Dermis blood vessel endothelial cell (primary cell): ENCODE measurements at places on chromosomes 5 and 9. TPM values are rescaled to one million over a fixed set of nuclear protein-coding genes. Genes with fewer than 3 reads are reported as not detected.

DNA sequence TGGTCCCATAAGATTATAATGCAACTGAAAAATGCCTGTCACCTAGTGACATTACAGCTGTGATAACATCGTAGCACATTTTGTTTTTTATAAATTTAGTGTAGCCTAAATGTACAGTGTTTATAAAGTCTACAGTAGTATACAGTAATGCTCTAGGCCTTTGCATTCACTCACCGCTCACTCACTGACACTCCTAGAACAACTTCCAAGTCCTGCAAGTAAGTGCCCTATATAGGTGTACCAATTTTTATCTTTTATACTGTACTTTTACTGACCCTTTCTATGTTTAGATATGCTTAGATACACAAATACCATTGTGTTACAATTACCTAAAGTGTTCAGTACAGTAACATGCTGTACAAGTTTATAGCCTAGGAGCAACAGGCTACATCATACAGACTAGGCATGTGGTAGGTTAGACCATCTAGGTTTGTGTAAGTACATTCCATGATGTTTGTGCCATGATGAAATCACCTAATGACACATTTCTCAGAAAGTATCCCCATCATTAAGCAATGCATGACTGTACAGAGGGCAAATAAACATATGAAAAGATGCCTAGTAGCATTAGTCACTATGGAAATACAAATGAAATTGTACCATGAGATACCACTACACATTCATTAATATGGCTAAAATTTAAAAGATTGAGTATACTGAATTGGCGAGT is 127.6 kb downstream of the TRPM6 start:
- DNase-seq = no peak

DNA sequence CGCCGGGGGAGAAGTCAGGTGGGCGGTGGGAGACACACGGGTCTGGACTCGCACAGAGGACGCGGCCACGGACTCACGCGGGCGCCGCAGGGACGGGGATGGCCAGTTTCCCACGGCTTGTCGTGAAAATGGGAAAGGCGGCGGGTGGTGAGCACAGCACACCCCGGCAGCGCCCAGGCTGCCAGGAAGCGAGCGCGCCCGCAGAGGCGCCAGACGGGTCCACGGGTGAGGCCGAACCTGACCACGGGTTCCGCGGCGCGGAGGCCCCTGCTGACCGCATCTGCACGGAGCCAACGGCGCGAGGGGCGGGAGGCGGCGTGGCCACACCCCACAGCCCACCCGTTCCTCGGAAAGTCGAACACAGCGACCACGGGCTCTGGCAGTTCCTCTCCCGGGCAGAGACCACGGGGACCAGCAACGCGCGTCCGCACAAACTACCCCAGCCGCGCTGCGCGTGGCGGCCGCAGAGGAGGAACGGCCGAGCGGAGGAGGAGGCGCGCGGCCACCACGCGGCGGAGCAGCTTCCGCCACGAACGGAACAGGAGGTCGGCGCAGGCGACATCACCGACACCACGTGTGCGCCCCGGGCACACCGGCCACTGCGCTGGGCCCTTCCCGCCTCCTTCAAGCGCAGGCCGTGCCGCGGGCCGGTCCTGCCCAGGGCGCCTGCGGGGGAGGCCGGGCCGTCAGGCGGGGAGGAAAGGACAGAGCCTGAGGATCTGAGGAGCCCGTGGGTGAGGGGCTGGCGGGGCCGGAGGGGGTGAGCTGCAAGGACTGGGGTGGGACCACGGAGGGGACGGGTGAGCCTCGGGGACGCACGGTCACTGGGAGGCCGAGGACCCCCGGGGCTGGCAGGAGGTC is 5.6 kb downstream of the EXD3 start:
- peak; percentile 50 for DNase-seq

- no peak for DNase-seq
Measured at GRCh38 chr9:88418715-88419540, 30.7 kb downstream of the SPIN1 start.

DNA sequence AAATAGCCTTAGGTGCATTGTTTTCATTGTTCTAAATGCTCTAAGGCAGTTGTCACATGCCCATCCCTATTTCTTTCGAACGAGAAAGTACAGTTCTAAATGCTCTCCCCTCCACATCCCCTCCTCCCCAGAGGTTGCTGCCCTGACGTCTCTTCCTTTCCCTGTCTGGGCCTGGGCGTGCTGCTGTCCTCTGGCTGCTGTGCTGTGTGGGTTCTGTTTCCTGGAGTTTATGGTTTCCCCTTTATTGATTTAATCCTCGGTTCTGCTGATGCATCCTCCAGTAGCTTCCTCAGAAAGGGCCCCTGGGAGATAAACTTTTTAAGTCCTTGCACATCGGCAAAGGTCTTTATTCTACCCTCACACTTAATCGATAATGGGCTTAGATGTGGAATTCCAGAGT is 48.8 kb downstream of the MVB12B start:
- peak; percentile 74 for DNase-seq

GRCh38 chr9:115183436-115183835 is 65.5 kb upstream of the TNC start:
- DNase-seq = no peak

ACER2 gene
- 10.7 and 15.7 TPM in 2 replicates for total RNA-seq

- DNase-seq = no peak
Measured at GRCh38 chr5:140633021-140633471, at the start of gene CD14. CD14 (minus strand) TSS chr5:140633175; CDS start chr5:140633071, 104 bp downstream.

GRCh38 chr5:149162401-149163084 is 21.2 kb downstream of the ABLIM3 start:
- peak; percentile 56 for DNase-seq

- DNase-seq = no peak
Measured at GRCh38 chr5:119336845-119337580, 18.8 kb upstream of the TNFAIP8 start.

DNA sequence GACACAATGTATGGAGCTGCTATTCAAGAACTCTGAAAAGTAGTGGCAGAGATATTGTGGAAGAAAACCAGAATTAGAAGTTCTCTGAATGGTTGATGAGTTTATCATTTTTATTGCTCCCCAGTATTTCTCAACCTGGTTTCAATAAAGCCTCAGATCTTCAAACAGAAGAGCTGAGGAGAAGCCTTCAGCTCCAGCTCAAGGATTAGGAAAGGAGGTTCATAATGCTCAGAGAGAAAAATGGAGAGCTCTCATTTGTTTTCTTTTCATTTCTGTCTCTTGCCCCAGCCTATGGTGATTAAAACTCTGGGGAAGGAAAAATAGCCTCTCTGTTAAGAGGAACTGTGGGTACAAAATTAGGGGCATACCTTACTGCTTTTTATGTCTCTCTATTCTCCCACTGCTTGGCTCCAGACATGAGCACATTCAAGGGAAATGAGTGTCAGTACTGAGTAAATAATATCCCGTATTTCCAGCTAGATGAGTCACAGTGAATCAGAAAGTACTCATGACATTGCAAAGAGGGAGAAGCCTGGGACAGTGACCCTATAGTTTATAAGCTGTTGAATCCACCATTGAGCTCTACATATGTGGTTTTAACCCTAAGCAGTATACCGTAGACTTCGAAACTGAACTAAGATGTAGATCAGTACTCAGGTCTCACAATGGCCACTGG is 138.1 kb downstream of the EMB start:
- DNase-seq = no peak

DNA sequence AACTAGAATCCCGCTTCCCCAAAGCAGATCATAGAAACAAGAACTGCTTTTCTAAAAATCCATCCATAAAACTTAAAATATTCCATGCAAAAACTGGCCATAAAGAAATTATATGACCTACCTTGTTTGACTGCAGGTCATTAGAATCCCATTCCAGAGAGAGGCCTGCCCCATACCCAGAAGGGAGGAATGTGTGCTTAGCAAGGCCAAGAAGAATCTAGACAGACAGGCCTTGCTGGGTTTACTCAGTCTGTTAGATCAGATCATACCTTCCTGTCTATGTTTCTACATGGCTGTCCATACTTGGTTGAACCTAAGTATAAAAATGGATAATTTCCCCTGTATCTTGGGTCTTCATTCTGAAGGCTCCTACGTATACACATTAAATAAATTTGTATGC is 358.8 kb upstream of the TRPC7 start:
- no peak for DNase-seq

GRCh38 chr5:6837519-6838110 is 124.4 kb downstream of the TENT4A start:
- DNase-seq = peak; percentile 36

DNA sequence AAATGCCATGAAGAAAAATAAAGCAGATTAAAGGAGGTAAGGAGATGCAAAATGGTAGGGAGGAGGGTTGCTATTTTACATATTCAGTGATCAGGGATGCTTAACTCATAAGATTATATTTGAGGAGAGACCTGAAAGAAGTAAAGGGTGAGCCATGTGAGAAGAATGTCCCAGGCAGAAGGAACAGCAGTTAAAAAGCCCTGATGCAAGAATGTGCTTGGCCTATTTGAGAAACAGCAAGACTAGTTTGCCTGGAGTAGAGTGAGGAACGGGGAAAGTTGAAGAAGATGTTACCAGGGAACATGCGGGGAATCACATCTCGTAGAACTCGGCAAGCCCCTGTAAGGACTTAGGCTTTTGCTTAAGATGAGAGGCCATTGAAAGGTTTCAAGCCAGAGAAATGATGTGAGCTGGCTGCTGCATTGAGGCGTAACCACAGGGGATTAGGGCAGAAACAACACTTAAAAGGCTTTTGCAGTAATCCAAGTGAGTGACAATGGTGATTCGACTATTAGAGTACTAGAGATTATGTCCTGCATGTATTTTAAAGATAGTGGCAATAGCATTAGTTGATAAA is 198.7 kb downstream of the VPS13A start:
- DNase-seq = no peak
